ENCODE measurements at places on chromosomes 13 and 19. TPM values are rescaled to one million over a fixed set of nuclear protein-coding genes. Genes with fewer than 3 reads are reported as not detected.

ARL11 gene
- 0.53 TPM for total RNA-seq

MCF2L gene
- total RNA-seq: not detected

DNA sequence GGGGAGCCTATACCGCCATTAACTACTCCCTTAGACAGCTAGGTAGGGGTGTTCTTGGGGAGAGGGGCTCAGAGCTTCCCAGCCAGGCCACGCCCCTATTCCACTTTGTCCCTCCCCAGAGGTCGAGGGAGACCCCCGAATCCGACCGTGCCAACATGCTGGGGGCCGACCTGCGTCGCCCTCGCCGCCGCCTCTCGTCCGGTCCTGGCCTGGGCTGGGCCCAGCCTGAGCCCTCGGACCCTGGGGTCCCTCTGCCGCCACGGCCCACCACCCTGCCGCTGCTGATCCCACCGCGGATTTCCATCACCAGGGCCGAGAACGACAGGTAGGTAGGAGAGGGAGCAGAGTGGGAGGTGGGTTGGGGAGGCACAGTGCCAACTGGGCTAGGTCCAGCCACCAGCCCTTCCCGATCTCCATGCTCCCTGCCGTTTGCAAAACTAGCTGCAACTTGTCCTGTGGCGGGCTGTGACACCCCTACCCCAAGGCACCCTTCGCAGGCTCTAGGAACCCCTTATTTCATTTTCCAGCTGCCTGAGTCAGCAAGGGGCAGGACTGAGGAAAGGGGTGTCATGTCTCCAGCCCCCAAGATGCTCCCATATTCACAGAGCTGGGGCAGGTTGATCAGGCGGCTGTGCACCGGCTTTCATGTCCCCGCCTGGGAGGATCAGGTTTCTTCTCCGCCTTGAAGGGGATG lies 2.6 kb upstream of the PDE4A start:
- no peak for DNase-seq

DNA sequence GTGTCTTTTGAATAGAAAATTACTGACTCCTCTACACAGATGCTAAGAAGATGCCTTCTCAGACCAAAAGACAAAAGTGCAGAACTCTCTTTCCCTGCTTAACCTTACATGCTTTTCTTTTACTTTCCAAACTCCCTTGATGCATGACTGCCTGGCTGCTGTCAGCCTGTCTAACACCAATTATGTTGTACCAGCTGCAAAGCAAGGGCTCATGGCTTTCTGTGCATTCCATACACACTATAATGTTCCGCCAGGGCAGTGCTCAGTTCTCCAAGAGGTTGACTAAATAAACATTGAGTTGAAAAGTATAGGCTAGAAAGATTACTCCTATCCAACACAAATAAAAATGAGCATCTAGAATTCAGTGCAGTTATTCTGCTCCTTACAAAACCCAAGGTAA lies 330.4 kb upstream of the NBEA start:
- DNase-seq: no peak

- peak; percentile 88 for DNase-seq
These were observed 49.7 kb upstream of the EHD2 start for GRCh38 chr19:47663435-47663910.

DNA sequence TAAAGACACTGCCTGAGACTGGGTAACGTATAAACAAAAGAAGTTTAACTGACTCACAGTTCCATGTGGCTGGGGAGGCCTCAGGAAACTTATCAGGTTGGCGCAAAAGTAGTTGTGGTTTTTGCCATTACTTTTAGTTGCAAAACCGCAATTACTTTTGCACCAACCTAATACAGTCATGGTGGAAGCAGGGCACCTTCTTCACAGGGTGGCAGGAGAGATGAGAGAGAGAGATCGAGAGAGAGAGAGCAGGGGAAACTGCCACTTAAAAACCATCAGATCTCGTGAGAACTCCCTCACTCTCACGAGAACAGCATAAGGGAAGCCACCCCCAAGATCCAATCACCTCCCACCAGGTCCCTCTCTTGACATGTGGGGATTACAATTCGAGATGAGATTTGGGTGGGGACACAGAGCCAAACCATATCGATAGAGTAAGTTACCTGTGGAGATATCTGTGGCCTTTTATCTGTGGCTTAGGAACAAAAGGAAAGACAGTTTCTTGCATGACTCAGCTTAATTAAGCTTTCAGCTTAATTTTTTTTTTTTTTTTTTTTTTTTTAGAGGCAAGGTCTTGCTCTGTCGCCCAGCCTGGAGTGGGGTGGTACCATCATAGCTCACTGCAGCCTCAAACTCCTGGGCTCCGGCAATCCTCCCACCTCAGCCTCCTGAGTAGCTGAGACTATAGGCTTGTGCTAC lies 7.6 kb upstream of the CABP5 start:
- no peak for DNase-seq

- DNase-seq: no peak
These were observed 9.0 kb upstream of the SOX1 start for GRCh38 chr13:112057736-112058518.

GRCh38 chr19:14114854-14115253 lies 2.7 kb downstream of the PRKACA start:
- no peak for DNase-seq

DNA sequence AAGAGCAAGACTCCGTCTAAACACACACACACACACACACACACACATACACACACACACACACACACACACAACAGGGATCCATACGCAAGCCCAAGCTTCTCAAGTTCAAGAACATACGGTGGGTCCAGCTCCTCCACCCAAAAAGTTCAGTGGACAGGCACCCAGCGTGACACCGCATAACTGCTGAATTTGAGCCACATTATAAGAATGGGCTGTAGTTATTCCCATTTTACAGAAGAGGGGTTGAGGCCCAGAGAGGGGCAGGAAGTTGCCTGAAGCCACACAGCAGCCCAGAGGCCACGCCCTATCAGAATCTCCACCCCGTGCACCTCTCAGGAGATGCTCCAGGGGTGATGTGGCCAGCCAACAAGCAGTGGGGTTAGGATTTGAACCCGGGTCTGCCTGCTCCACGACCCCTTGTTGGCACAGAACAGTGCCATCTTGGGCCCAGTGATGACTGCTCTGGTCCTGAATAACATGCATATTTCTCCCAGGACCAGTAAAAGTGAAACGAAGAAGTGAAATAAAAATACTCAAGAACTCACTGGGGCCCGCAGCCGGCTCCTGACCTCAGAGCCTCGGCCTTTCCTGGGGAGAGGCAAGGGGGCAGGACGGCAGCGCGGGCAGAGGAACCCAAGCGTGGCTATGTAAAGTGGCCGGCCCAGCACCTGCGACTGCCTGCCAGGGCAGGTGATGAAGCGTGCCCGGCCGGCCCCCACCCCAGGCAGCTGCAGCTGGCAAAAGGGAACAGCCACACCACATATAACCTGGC lies 61.9 kb downstream of the AP1M1 start:
- DNase-seq: no peak

GRCh38 chr13:100203696-100204367 lies 114.9 kb downstream of the PCCA start:
- DNase-seq: no peak

GRCh38 chr13:77213644-77214043 lies 113.2 kb downstream of the MYCBP2 start:
- no peak for DNase-seq

ZNF556 gene
- total RNA-seq: not detected

DNMT1 gene
- 138 TPM for total RNA-seq

DNA sequence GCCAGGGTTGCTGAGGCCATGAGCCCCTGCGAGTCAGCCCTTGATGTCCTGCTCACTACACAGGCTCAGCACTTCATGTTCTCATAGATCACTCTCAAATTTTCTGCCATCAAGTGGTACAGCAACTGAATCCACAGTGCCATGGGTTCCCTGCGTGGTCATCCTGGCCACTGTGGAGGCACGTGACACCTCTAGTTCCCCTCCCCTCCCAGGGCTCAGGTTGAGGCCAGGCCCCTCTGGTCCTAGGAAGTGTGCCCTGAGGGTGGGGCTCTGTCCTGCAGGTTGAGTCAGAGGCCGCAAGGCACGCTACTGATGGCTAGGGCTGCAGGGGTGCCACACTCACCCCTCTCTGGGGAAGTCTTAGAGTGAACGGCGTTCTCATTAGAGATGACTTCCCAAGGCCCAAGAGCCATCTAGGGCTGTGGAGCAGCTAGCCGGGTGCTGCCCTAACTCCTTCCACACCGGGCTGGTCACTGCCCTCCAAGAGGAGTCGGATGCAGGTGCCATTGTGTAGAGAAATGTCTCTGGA lies 39.8 kb upstream of the TPM4 start:
- DNase-seq: no peak

RDH8 gene
- not detected for total RNA-seq

GRCh38 chr19:3782330-3782729 lies 3.9 kb downstream of the MATK start:
- no peak for DNase-seq

DNA sequence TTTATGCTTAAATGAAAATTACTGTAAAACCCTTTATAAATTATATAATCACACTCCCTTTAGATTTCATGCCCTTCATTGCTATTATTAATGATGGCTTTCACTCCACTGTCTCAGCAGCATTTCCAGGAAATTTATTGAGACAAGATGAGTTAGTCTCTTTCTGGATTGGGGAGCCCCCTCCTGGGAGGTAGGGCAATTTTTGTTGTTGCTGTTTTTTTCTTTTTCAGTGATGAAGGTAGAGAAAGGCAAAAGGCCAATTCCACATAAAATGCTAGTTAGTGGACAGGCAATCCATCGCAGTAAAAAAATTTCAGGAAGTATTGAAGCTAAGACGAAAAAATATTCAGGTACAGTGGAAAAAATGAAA lies 80.2 kb downstream of the TEX26 start:
- DNase-seq: no peak

ALOX5AP gene
- total RNA-seq: 0.35 TPM

GRCh38 chr13:59890054-59890453 lies 273.7 kb downstream of the DIAPH3 start:
- DNase-seq: no peak

DNA sequence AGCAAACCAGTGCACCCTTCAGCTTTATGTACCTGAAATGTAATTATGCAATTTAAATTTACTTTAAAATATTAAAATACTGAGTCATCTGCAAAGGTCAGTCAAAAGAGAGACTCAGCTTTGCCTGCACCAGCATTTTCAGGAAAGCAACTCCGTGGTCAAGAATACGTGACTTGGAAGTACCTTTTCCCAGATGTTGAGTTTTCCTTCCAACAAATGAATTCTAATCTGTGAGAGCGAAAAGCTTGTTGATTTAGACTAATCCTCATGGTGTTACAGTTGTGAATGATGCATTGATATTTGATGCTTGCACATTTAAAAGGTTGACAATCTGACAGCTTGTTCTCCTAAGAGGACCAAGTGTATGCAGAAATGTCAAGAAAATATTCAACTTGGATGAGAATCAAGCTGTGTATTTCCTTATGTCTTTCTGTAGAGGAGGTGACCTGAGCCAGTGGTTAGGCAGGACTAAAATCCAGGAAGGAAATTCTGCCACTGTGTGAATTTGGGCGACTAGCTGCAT lies 270.4 kb downstream of the ABCC4 start:
- DNase-seq: no peak

- no peak for DNase-seq
These were observed 214.0 kb upstream of the SOX1 start for GRCh38 chr13:111852725-111853518.

NFIX gene
- 9.4 TPM for total RNA-seq

DNA sequence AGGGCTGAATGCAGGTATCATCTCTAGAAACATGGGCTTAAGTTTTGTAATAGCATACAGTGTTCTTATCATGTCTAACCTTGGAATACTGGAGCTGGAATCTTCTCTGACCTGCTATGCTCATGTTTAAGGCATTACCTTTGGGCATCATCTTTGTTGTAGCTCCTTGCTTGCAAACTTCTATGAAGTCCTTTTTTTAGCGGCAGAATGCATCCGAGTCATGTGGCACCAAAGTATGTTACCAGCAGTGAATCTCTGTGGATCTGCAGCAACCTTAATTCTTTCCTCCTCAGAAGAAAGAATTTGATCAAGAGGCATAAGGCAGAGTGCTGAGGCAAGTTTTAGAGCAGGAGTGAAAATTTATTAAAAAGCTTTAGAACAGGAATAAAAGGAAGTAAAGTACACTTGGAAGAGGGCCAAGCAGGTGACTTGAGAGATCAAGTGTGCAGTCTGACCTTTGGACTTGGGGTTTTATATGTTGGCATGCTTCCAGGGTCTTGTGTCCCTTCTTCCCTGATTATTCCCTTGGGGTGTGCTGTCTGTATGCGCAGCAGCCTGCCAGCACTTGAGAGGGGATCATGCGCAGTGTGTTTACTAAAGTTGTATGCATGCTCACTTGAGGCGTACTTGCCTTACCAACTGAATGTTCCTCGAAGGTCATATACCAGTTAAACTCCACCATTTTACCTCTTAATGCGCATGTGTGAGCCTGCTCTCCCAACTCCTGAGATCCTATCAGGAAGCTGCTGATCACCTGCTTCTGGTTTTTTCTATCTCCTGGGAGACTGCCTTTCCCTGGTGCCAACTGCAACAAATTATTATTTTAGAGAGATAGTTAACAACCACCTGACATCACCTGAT lies 115.5 kb downstream of the LACC1 start:
- no peak for DNase-seq

- DNase-seq: no peak
These were observed 150.7 kb upstream of the WASF3 start for GRCh38 chr13:26406791-26407190.

GRCh38 chr13:113633485-113633873 lies 24.5 kb downstream of the ATP4B start:
- DNase-seq: no peak

ZNF524 gene
- total RNA-seq: 12.7 TPM

DNA sequence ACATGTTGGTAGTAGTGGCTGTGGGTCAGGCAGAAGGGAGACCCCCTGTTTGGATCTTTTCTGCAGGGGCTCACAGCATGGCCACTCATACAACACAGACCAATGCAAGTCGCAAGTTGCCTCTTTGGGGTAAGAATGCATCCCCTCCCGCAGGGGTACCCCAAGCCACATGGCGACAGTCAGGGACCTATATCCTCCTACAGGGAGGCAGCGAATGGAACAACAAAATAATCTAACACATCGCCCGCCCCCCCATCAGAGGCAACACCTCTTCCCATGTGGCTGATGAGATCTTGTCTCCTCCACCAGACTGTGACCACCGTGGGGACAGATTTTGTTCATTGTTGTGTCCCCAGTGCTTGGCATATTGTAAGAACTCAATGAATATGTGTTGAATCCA lies 40.7 kb upstream of the PNMA8B start:
- DNase-seq: no peak

Data from foreskin keratinocyte (primary cell).